Stimulated activated CD4-positive, alpha-beta T cell treated with anti-CD3 and anti-CD28 coated beads, Interleukin-15, amount 100 ng/mL, for 48 hours (primary cell): ENCODE measurements at places on chromosomes 4 and X.

DNA sequence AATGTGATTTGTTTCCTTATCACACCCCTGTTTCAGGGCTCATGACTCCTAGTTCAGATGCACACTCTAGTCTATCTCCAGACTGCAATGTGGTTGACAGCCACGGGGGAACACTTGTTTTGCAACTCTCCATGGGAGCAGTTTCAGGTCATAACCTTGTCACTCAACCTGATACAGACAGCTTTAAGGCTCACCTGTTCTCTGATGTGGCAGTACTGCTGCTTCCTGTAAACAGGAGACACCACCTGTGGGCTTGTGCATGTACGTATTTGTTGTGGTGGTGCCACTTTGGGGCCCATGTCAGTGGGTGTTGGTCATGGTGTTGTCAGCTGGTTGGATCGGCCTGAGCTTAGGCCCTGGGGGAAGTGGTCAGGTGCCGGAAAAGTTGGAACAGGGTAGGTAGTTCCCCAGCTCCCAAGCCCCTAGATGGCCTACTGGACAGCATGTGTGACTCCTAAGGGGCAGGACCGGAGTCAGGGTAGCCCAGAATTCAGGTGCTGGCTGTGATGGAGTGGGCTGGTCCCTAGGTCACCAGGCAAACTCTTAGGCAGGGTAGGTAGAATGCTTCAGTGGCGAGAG, 46.2 kb downstream of the FAM9B start:
- no peak for DNase-seq

GRCh38 chrX:19855700-19856381, 31.6 kb downstream of the SH3KBP1 start:
- no peak for DNase-seq

DNA sequence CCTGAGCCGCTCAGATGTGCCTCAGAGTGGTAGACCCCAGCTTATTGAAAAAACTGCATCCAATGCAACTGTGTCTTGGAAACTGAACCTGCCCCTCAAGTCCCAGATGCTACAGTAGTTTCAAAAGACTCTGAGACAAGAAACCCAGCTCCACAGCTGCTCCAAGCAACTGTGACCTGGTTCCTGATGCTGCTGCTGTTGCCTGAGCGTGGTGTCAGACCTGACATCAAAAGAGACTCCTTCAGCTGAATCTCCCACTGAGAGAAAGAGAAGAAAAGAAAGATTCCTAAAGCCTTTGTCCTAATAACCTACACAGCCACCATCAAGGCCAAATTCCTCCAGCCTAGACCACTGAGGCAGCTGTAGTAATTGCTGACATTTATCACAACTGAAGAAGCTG, 630.1 kb downstream of the STIM2 start:
- DNase-seq = no peak

DNA sequence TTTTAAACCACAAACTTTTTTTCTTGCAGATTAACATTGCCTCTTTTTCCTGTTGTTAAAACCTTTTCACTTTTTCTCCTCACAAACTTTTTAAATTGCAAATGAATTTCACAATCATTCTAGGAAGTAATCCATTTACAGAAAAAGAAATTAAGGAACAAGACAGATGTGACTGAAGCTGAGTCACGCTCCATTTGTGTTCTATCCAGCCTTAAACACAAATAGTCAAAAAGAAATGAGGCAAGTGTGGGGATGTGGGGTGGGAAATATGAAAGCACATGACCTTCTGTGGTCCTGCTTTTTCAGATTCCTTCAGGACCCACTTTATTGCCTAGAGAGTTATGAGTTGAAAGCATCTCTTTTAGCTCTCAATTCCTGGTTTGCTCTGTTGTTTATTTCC, 197.0 kb downstream of the ADGRL3 start:
- no peak for DNase-seq

- no peak for DNase-seq
These were observed 330.2 kb downstream of the HS3ST1 start for GRCh38 chr4:11098461-11098860.

DNA sequence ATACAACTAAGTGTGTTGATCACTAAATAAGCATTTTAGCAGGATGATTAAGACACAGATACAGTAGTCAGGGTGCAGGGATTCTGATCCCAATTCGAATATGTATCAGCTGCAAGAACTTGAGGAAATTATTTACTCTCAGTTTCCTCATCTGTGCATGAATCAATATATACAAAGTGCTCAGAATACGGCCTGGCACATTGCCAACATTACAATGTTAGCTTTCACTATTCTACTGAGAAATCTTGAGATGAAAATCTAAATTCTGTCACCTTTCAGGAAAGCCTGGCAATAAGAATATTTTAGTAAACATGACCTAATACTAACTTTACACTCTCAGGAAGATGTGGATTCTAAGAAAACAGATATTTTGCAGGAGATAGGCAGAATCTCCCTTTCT, 1001.6 kb upstream of the IGFBP7 start:
- DNase-seq = no peak

GRCh38 chr4:131427000-131427399, 1722.1 kb upstream of the PCDH10 start:
- no peak for DNase-seq

GRCh38 chr4:130486186-130486585, 1390.2 kb downstream of the C4orf33 start:
- no peak for DNase-seq

GRCh38 chr4:120960656-120961267, 38.2 kb upstream of the PRDM5 start:
- DNase-seq = no peak

- DNase-seq = no peak
These were observed 1.4 kb upstream of the PHKA1 start for GRCh38 chrX:72715546-72715945.

GRCh38 chr4:108333353-108333942, 164.7 kb upstream of the LEF1 start:
- no peak for DNase-seq

- DNase-seq = no peak
These were observed 60.2 kb downstream of the METTL14 start for GRCh38 chr4:118745357-118745756.

GRCh38 chrX:3181846-3182245, 140.6 kb downstream of the ARSF start:
- no peak for DNase-seq

DNA sequence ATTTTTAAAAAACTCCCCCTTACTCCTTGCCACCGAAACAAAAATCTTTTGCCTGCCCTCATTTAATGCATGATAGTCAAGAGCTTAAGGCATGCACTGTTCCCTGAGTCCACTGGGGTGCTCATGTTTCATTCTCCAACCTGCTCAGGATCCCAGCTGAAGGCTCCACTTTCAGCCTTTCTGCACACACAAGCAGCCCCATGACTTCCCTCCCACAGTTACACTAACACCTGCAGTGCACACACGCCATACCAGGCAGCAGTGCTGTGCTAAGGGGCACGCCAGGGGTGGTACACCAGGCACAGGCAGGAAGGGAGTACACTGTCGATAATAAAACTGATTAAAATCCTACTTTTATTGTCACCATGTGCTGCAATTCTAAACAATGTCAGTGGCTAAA, 385.2 kb downstream of the BMPR1B start:
- DNase-seq = no peak

- DNase-seq = no peak
These were observed 40.5 kb upstream of the PGRMC2 start for GRCh38 chr4:128328106-128328505.

- DNase-seq = no peak
These were observed 81.9 kb downstream of the FAM114A1 start for GRCh38 chr4:38949411-38950051.

- no peak for DNase-seq
These were observed 90.7 kb downstream of the PALLD start for GRCh38 chr4:168587411-168588125.

DNA sequence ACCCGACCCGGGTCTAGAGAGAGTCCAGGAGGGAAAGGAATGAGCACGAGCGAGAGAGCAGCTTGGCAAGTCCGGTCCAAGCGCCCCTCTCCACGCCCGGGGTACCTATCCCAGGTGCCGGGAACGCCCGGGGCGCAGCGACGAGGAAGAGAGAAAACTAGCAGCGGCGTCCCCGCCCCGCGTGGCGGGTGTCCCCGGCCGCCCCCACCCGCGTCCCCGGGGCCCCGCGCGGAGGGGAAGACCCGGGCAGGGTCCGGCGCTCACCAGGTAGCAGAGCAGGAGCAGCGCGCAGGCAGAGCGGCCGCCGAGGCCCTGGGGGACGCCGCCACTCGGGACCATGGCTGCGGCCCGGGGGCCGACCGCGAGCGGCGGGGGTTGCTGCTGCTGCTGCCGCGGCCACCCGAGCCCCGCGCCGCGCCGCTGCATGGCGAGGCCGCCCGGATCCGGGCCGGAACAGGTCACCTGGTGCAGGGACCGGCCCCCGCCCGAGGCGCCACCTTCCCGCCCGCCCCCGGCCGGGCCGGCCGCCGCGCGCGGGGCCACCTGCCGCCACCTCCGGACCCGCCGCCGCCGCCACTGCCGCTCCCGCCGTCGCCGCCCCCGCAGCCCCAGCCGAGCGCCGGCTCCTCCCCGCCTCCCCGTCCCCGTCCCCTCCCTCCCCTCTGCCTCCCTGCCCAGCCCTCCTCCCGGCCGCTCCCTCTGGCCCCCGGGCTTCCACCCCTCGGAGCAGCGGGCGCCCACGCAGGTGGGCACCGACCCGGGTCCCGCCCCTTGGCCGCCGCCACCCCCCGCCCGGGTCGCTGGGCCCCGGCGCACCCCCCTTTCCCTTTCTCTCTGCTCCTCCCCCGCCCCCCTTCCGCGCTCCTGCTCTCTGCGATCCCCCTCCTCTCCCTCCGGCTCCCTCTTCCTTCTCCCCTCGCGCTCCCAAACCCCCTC, at the start of gene SEL1L3:
Gene SEL1L3 (minus strand): TSS at position 578 of the 936 bp plus-strand sequence. CDS start 152 bp downstream, at position 426.
- DNase-seq = peak; percentile 52

DNA sequence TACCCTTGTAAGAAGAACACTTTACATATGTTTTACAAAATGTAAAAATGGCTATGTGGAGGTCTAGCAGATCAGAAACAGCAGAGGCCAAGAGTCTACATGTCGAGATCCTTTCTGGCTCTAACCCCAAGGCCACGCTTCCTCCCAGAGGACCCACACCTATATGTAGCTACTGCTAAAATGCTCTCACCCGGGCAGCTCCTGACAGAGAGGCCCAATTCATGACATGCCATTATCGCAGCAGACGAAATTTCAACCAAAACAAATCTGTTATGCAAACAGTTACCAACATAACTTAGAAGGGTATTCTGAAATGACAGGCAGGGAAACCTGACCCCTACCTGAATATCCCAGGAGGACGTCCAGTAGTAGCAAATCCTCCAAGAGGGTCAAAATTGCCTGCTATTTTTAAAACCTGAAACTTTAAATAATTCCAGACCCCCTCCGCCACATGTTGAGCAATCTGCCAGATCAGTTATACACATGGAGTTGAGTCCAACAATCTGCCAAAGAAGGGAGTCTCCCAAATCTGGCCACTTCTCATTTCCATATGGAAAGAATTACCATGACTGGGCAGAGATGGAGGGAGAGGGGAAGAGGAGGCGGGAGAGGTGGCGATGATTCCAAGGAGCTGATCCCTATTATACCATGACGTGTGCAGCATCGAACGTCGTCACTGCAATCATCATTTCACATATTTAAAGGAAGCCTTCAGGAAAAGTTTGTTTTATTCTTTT, 192.9 kb upstream of the TBL1X start:
- DNase-seq = no peak

DNA sequence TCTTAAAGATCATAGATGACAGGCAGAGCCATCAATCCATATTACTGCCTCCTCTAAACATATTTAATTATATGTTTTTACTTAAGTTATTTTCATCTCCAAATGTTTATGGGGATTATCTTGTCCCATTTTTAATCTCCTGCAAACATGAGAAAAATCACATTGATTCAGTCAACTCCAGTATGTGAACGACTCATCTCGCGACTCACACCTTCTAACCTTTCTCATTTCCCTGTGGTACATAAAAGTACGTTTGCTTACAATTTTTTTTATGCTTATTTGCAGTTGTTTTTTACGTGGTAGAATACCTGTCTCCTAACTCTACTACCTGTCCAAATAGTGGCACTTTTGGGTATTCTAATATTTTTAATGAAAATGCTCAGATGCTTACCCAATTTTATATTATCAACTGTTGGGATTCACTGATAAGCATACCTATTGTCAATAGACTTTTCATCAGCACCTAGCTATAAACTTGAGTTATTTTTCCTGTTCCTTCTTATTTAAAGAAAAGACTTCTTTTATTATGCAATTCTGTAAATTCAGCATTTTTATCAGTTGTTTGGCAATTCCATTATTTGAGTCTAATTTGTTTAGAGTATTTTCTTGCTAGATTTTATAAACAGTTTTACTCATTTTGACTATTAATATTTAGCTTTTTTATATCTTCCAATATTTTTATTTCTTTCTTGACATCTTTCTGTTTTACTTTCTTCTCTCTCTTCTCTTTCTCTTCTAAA, 276.6 kb downstream of the ANK2 start:
- no peak for DNase-seq

GRCh38 chr4:37812713-37813112, 13.8 kb upstream of the PGM2 start:
- DNase-seq = no peak

GRCh38 chr4:74615411-74615810, 170.5 kb downstream of the AREG start:
- no peak for DNase-seq

GRCh38 chrX:16239211-16239610, 71.9 kb downstream of the MAGEB17 start:
- DNase-seq = no peak

DNA sequence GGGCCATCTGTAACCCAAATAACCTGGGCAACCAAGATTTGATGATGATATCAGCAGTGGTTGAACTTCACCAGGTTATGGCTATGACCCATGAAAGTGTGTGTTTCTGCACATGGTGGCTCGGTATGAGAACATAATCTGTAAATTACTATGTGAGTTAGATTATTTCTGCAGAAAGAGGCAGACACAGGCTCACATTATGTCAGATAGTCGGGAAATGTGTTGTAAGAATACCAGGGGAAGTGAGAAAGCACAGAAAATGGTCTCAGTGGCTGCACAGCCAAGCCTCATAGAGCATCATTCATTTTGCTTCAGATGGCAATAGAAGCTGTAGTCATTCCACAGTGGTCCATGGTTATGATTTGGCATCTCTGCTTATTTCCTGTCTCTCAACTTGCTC, 63.0 kb upstream of the RBPJ start:
- DNase-seq = no peak

DNA sequence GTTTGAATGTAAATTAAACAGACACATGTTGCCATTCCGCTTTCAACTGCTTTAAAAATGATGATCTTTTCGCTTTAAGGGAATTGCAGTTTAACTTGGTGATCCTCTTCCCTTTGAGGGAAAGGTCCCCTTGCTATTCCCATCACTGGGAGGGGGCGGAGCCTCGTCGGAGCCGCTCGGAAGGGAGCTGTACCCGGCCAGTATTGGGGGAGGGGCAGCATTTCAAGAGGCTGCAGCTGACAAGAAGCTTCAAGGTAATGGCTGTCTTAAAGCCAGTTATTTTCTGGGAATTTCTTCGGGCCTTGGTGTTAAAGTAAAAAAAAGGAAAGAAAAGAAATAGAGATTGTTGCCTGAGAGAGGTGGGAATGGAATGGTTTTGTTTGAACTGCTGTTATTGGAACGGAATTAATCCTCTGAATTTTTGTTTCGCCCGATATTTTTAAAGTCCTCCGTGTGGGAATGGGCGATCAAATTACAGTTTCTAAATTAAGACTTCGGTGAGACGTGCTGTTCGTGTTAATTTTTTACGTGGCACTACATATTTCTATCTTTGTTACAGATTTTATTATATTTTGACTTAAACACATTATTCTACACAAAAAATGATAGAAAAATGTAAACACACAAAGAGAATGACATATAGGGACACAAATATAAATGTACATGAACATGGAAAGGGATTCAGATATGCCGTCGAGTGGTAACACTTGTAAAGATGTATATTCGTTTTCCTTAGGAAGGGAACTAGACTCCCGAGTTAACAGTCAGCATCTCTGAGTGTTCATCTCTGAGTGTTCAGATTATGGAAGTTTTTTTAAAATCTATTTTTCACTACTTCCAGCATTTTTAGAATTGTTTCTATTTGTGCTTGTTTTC, 9.2 kb downstream of the PWWP3B start:
- DNase-seq = no peak
